NCI-H526 (cell line): ENCODE measurements at places on chromosomes 12 and 14.

DNA sequence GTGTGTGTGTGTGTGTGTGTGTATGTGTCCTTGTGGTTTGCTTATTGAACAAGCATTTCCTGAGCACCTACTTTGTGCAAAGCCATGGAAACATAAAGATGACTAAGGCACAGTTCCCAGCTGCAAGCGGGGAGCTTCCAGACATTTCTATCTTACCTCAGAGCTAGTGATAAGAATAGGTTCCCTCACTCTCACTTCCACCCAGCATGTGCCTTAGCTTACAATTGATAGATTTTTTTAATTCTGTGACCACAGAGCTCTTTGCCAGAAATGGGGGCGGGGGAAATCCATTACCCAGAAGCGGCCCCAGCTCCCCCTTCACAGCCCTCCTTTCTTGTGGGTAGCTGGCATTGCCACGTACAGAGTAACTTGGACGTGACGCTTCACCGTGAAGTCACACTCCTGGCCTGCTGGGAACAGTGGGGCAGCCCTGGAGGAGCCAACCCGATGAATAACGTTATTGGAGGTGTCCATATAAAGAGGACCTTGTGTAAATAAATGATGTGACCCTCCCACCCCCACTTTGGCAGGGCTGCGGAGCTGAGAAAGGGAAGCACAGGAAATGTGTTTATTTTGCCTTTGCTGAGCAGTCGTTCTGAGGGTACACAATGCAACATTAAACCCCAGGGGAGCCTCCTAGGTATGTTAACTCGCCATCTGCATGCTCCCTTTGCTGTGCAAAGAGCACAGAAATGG lies 238.9 kb downstream of the CHST11 start:
- DNase-seq = no peak

DNA sequence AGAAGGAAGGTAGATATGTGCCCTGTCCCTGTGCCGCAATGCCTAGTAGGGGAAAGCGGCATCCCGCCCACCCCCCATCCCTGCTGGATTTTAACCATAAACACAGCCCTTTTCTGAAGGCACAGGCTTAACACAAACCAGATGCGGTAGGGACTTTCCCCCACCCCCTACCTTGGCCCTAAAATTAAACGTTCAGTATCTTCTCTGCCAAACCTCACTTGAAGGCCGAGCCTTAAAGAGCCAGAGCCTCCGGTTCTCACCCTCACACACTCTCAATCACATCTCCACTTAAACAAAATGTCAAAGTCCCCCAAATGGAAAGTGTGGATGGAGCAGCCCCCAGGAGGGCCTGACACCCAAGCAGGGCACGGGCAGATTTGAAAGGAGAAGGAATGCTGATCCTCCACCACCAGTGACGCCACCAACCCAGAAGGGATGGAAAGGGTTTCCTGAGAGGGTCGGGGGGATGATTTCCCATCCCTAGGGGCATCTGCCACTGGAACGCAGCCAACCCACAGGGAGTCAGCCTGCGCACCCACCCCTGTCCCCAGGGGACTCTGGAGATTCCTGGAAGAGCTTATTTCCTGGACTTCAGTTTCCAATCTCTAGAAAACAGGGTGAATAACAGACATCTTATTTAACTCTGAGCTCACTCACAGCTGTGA lies 26.4 kb downstream of the ACTN1 start:
- no peak for DNase-seq

GRCh38 chr12:75482646-75483045 lies 2.1 kb downstream of the GLIPR1 start:
- DNase-seq = no peak

GRCh38 chr14:70754991-70755390 lies 54.3 kb downstream of the MAP3K9 start:
- no peak for DNase-seq

GRCh38 chr12:22505826-22506225 lies 38.5 kb downstream of the C2CD5 start:
- DNase-seq = no peak

- peak; percentile 63 for DNase-seq
These were observed 66.3 kb downstream of the CLIP1 start for GRCh38 chr12:122356192-122356635.

GRCh38 chr12:22377731-22378496 lies 43.4 kb upstream of the ST8SIA1 start:
- DNase-seq = no peak

- peak; percentile 58 for DNase-seq
These were observed 177.2 kb downstream of the KCNA5 start for GRCh38 chr12:5220835-5221234.

DNA sequence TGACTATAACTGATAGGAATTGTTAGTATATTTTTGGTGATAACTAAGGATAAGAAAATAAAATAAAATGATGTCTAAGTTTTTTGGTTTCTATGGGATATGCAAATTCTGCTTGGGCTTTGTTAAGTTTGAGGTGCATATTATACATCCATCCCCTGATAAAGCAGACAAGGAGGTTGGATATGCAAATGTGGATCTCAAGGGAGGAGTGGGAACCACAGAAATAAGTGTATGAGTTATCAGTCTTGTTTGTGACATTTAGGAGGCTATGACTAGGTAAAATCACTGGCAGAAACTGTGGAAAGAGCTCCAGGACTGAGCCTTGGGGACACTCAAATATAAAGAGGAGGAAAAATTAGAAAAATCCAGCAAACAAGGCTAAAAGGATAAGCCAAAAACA lies 719.4 kb downstream of the RERGL start:
- DNase-seq = no peak

- DNase-seq = no peak
These were observed 498.2 kb downstream of the BCL11B start for GRCh38 chr14:98773814-98774213.

DNA sequence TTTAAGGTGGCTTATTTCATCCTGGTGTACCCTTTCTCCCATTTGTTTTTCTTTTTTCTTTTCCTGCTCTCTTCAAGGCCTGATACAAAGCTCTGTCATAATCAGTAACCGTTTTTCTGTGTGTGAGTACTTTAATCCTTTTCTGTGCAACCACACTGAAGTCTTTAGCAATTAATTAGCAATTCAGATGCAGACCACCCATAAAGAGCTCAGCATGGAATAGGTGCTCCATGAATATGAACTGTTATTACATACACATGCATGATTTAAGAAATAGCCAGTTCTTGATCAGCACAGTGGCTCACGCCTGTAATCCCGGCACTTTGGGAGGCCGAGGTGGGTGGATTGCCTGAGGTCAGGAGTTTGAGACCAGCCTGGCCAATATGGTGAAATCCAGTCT lies 1386.6 kb downstream of the AACS start:
- DNase-seq = no peak

GRCh38 chr12:100566887-100567637 lies 6.4 kb upstream of the GAS2L3 start:
- no peak for DNase-seq

DNA sequence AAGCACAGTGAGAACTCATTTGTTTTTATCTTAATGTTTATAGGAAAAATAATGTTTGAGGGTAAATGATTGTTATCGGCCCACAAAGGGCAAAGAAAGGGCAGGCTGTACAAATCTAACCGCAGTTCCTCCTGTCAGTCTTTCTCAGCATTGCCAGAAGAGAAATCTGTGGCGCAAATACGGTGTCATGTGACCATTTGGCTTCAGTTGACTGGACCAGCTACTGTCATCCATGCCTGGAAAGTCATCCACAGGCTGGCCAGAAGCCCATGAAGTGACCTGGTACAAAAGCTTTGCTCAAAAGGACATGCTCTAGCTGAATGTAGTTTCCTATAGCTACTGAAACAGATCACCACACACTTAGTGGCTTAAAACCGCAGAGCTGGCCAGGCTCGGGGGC lies 43.6 kb downstream of the HCAR2 start:
- DNase-seq = no peak

- no peak for DNase-seq
These were observed 367.6 kb upstream of the PRICKLE1 start for GRCh38 chr12:42957136-42957535.

- DNase-seq = no peak
These were observed 48.9 kb downstream of the STON2 start for GRCh38 chr14:81351205-81351604.

GRCh38 chr12:6607751-6608591 lies 792 bp upstream of the CHD4 start:
- peak; percentile 96 for DNase-seq

GRCh38 chr14:61542848-61543790 lies 152.2 kb upstream of the HIF1A start:
- DNase-seq = no peak

GRCh38 chr14:51638071-51638944 lies 13.4 kb upstream of the FRMD6 start:
- no peak for DNase-seq

DNA sequence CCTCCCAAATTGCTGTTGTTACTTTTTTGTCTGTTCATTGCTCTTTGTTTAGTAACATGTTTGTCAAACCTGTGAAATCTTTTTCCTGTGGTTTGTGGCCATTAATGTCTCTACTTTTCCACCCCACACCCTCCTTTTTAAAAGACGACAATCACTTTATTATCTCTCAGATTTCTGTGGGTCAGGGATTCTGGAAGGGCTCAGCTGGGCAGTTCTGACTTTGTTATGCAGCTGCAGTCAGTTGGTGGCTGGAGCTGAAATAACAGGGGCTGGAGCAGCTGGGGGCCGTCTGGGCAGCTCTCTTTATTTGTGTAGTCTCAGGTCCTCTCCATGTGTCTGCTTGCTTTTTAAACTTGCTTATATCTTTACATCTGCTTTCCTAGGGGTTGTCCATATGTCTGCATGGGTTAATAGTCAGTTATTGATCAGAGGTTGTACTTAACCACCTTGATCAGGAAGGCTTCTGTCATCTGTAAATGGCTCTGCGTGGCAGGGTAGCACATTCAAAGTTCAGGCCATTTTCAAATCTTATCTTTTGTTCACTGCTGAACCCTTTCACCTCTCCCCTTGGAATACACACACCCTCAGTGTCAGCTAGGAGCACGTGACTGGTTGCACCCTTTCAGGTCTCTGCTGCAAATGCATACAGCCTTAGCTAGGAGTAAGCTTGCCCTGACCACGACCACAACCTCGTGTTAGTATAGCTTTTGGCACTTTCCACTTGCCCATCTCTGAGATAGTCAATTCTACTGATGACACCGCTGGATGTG lies 27.9 kb downstream of the BORCS5 start:
- no peak for DNase-seq

GRCh38 chr12:108531929-108532848 lies 17.1 kb downstream of the FICD start:
- DNase-seq = peak; percentile 97
